ENCODE measurements at places on chromosomes 12 and 14.

GRCh38 chr12:34287437-34287836 lies 265.1 kb downstream of the ALG10 start:
- no peak for DNase-seq

- DNase-seq, result no peak
These were observed 413.4 kb downstream of the BCAT1 start for GRCh38 chr12:24535334-24536069.

DNA sequence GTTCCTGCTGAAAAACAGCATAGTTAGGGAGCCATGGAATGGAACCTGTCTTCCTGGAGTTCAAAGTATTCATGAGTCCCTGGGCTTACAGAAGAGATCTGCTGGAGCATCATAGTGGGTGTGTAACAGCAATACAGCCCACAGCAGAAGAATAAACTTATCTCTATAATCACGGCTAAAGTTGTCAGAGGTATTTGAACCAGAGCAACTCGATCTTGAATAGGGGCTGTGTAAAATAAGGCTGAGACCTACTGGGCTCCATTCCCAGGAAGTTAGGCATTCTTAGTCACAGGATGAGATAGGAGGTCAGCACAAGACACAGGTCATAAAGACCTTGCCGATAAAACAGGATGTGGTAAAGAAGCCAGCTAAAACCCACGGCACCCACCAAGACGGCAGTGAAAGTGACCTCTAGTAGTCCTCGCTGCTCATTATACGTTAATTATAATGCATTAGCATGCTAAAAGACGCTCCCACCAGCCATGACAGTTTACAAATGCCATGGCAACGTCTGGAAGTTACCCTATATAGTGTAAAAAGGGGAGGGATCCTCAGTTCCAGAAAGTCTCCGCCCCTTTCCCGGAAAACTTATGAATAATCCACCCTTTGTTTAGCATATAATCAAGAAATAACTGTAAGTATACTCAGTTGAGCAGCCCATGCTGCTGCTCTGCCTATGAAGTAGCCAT lies 223.4 kb downstream of the PCNX1 start:
- DNase-seq, result peak; percentile 76

DNA sequence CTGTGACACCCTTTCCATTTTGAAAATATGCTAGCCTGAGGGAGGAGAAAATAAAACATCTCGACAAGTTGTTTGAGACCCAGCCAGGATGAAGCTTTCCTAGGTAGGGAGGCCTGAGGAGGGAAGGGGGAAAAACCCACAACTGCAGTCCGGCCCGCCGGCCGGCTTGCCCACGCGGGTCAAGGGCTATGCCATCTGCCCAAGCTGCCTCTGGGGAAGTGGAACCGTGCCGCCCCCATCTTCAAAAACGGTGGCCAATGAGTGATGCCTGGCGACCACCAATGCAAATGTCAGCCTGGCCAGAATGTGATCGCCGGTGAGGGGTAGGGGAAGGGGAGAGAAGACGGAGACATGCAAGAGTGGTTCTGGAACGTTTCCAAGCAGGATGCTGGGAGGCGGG lies 263.5 kb upstream of the ALG10B start:
- DNase-seq, result no peak

- peak; percentile 2 for DNase-seq
These were observed 31.5 kb downstream of the NUMB start for GRCh38 chr14:73426877-73427276.

GRCh38 chr12:96103067-96103644 lies 67.8 kb upstream of the LTA4H start:
- no peak for DNase-seq

DNA sequence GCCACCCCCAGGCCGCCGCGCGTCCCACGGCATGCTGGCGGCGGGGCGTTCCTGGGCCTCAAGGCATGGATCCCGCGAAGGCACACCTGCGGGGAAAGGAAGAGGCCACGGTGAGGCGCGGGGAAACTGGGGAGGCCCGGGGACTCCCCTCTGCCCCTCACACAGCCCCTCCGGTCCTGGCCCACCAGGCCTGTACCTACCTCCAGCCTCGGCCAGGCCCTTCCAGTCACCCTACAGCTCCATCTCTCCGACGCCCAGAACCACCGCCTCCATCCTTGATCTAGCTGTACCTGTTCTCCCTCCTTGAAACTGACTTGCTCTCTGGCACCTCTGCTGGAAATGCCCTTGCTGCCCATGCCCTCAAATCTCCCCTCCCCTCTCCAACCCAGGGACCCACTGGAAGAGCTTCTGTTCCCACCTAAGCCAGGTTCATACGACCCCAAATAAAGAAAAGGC lies 1.7 kb downstream of the ANKRD9 start:
- no peak for DNase-seq

- no peak for DNase-seq
These were observed 39.7 kb upstream of the GZMB start for GRCh38 chr14:24673534-24674203.

DNA sequence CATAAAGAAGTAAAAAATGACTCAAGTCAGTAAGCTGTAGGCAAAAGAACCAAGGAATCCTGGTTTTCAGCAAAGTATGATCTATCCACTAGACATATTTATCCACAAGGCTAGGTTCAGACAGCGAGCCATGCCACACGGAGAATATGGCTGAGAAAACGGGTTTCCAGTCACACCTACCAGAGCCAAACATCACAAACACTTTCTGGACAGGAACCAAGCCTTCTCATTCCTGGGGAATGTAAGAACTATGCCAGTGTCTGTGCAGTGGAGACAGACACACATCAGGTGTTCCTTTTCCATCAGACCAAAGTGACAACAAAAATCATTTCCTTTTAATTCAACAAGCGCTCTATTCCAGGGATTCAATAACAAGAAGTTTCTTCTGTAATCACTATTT lies 41.1 kb downstream of the AREL1 start:
- DNase-seq, result peak; percentile 62

GRCh38 chr12:7304456-7304855 lies 584 bp downstream of the ACSM4 start:
- no peak for DNase-seq

DNA sequence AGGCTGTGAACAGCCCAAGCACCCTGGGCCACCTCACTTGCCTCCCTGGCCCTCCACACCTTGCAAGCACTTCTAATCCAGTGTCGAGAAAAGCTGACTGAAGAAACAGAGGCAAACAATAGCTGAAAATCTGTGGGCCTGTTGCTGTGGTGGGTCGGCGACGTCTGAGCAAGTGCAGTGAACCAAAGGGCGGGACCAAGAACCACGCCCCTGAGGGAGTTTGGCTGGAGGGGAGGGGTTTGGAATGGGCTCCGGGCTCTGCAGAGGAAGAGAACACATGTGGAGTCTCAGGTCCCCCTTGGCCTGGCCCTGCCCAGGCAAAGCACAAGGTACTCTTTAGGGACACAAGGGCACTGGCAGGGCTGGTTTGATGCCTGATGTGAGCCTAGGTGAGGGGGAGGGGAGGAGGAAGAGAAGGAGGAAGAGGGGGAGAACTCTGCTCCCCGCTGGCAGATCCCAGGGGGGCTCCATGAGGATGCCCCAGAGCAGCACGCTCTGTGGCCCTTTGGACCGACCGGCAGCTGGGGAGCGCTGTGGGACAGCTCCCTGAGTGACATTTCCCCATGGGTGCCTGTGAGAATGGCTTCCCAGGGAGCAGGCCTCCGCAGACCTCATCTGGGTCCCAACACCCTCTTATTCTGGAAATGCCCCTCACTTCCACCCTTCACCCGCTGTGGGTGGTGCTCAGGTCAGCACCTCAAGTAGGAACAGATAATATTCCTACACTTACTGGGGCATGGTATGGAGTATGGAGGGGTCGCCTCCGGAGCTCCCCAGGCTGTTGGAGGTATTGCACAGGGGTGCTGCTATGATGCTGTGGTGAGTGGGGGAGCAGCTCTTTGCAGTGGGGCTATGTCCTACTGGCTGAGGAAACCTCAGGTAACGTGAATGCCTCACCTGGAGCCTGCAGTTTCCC lies 85.5 kb downstream of the CPSF2 start:
- no peak for DNase-seq

GRCh38 chr12:26830363-26830762 lies 2.6 kb downstream of the ITPR2 start:
- DNase-seq, result no peak

- DNase-seq, result no peak
These were observed 150.2 kb upstream of the PLEKHG7 start for GRCh38 chr12:92552412-92553108.

DNA sequence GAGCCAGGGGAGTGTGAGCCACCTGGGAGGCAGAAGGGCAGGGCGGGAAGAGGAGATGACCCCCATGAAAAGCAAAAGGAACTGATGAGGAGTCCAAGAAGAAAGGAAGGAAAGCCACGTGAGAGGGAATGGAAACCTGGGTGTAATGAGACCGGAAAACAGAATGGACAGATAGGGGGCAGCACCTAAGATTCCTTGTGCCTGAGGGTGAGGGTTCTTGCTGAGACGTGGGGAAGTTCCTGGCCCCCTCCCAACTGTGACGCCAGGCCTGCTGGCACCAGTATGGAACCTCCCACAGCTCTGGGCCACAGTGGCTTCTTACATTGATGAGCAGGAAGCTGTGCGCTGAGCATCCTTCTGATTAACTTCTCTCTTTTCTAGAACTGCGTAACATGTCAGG lies 30.8 kb downstream of the TTC7B start:
- peak; percentile 28 for DNase-seq

DNA sequence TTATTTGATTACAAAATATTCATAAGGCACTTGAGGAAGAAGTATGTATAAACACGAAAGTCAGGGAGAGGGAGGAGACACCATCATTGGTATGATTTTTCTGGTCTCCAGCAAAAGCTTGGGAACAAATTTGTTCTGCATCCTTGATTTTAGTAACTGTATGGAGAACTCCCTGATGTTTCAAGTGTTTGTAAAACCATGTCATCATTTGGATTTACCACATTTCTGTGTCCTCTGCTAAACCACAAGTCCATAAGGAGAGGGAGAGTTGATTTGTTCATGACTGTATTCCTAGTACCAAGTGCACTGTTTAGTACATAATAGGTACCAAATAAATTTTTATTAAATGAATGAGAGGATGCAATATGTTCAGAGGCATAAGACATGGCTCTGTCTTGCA lies 181.1 kb downstream of the BTG1 start:
- no peak for DNase-seq

DNA sequence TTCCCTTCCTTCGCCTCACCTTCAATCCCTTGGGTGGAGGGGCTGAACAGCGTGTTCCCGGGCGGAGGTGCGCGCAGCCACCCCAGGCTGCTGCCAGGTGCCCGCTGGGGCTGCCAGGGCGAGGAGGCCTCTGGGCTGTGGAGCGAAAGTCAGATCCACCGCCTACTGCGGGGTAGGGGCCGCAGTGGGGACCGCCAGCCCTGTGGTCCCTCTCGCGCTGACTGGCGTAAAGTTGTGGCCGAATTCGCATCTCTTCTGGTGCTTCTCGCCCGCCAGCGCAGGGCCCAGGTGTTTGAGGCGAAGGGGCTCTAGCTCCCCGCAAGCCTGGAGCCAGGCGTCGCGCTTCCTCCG lies 6.9 kb upstream of the HOXC4 start:
- no peak for DNase-seq

GRCh38 chr12:53065975-53066931 lies 12.9 kb downstream of the SPRYD3 start:
- DNase-seq, result peak; percentile 80

DNA sequence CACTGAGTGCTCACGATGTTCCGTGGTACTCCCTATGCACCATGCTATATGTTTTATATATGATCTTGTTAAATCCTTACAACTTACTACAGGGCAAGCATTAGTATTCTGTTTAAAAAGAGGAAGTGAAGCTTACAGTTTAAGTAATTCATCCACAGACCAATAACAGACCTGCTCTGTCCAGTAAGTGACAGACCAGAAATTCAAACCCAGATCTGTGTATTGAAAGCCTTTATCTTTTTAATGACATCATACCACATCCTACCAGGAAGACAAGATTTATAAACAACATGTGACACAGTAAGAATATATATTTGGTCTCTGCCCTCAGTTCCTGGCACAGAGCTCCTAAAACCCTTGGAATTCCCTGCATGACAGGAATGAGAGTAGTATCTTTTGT lies 206.5 kb downstream of the STXBP6 start:
- DNase-seq, result no peak
